Fibroblast of gingiva (primary cell): ENCODE measurements at places on chromosomes 1 and 21.

DNA sequence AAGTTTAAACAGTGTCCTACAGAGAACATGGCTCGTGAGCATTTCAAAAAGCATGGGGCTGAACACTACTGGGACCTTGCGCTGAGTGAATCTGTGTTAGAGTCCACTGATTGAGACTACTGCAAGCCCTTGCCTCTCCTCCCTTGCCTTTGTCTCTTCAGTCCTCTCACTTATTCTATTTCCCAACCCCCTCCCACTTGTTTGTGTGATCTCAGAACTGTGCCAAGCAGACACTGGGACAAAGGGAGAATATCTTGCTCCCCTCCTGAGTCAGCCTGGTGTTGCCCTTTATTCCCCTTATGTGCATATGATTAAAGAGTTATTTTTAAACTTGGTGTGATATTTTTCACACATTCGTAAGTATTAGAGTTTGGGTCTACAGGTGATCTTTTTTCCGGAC lies 11.1 kb upstream of the RPRD2 start:
- DNase-seq: no peak

DNA sequence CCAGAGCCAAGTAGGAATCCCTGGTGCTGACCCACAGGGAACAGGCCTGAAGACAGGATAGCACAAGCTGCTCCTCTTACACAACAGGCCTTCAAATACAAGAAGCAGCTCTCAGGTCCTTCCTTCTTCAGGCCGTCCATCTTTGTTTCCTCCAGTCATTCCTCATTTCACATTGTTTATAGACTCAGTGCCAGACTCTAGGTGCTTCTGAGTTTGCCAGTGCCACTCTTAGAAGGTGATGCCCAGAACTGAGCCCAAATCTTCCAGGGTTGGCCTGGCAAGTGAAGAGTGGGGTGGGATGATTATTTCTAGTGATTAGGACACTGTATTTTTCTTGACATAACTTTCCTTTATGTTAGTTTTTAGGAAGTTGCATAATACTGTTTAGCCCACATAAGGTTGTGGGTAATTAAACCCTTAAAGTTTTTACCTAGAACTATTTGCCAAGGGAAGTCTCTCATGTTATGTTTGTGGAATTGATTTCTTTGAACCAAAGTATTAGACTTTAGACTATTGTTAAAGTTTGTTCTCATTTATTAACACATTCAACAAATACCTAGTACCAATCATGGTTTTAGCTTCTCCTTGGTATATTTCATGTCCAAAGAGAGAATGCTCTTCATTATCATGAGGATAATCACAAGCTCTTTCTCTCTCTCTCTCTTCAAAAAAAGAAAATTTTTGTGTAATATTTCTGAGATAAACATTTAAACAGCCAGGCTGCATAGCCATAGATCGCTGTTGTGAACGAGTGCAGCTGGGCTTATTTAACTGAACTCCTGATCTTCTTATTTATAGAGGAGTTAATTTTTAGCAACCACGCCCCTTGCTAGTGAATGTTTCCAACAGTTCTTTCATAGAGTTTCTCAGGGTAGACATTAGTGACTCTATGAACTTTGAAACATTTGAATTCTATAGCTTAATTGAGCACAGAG lies 47.7 kb downstream of the PGM1 start:
- DNase-seq: no peak

DNA sequence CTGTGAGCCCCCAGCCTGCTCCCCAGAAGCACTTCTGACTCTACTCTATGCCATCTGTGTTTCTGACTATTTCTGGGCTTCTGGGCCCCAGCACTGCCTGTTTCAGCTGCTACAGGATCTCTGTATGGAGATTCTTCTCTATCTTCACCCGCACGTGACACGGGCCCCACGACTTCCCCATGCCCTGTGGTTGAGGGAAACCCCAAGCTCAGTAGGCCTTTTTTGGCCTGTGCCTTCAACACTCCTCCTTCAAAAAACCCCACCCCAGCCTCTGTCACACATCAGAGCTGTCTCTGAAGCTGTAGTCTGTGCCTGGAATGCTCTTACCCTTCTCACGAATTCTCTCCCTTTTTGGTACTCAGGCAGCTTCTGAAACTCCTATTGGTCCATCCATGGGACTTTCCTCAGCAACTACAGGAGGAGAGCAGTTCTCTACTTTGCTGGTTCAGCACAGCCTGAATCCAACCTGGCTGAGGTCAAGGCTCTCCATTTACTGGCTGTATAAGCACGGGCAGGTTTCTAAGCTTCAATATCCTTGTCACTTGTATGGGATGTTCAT lies 2.0 kb upstream of the NID1 start:
- DNase-seq: no peak

GRCh38 chr1:153422450-153423068 lies 6.2 kb downstream of the S100A7A start:
- peak; percentile 34 for DNase-seq

- DNase-seq: peak; percentile 76
Measured at GRCh38 chr1:218394416-218394815, 49.3 kb downstream of the TGFB2 start.

DNA sequence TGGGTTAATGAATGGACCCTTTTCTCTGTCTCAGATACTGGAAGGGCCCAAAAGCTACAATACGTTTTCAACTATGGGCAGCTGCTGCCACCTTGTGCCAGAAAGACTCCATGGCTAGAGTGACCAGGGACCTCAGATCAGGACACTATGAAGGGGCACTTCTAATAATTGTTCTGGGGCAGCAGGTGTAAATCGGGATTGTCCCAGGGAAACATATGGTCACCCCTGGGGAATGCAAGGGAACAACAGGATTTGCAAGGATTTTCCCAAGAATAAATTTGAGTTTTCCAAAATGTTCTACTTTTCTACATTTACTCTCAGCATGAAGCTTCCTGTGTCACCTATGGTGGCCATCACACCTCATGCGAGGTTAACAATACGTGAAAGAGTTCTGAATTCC lies 12.0 kb upstream of the FCAMR start:
- DNase-seq: peak; percentile 18

DNA sequence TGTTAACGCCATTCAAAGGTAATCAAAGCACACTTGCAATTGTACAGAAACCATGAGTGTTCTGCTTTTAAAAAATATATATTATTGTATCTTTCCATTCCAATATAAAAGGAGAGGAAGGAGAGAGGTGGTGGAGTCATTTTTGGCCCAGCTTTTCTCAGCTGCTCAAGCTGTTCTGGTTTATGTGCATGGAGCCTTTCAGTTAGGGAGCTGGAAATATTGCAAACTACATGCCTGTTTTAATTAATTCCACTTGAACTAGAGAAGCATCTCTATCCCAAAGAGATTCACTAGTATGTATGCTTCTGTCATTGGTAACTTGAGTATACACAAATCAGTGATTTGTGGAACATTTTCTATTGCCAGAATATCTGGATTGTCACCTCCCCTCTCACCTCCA lies 28.5 kb upstream of the C1orf105 start:
- DNase-seq: peak; percentile 30

GRCh38 chr1:162876751-162877150 lies 15.8 kb upstream of the CCDC190 start:
- no peak for DNase-seq

GRCh38 chr1:171844381-171844780 lies 3.1 kb downstream of the DNM3 start:
- no peak for DNase-seq

GRCh38 chr1:10204003-10204642 lies 6.2 kb upstream of the KIF1B start:
- DNase-seq: no peak

- no peak for DNase-seq
Measured at GRCh38 chr1:223651291-223651991, 14.1 kb downstream of the CAPN8 start.

GRCh38 chr1:33641104-33641830 lies 168.8 kb downstream of the ZSCAN20 start:
- no peak for DNase-seq

GRCh38 chr1:64685765-64686341 lies 59.0 kb upstream of the RAVER2 start:
- no peak for DNase-seq

DNA sequence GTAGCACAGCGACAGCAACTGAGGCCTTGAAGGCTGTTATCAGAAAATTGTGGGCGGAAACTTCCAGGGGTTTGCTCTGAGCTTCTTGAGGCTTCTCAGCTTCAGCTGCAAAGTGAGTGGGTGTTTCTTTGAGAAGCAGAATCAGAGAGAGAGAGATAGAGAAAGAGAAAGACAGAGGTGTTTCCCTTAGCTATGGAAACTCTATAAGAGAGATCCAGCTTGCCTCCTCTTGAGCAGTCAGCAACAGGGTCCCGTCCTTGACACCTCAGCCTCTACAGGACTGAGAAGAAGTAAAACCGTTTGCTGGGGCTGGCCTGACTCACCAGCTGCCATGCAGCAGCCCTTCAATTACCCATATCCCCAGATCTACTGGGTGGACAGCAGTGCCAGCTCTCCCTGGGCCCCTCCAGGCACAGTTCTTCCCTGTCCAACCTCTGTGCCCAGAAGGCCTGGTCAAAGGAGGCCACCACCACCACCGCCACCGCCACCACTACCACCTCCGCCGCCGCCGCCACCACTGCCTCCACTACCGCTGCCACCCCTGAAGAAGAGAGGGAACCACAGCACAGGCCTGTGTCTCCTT lies at the start of gene FASLG:
TSS of gene FASLG (plus strand) at position 233 of the 583 bp plus-strand sequence. CDS start at position 332, 99 bp downstream.
- no peak for DNase-seq

DNA sequence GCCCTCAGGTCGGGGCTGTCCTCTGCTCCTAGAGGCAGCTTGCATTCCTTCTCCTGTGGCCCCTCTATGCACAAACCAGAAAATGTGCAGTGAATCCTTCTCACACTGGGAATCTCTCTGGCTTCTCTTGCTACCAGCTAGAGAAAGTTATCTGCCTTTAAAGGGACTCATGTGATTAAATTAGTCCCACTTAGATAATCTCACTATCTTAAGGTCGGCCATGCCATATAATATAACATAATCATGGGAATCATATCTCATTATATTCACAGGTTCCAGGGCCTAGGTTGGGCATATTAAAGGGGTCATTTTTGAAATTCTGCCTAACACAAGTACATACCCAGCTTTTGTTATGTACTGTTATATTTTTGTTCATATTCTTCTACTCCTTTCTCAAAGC lies 31.4 kb downstream of the PTGFR start:
- DNase-seq: no peak

- peak; percentile 86 for DNase-seq
Measured at GRCh38 chr1:67948151-67949080, 102.0 kb downstream of the DIRAS3 start.

DNA sequence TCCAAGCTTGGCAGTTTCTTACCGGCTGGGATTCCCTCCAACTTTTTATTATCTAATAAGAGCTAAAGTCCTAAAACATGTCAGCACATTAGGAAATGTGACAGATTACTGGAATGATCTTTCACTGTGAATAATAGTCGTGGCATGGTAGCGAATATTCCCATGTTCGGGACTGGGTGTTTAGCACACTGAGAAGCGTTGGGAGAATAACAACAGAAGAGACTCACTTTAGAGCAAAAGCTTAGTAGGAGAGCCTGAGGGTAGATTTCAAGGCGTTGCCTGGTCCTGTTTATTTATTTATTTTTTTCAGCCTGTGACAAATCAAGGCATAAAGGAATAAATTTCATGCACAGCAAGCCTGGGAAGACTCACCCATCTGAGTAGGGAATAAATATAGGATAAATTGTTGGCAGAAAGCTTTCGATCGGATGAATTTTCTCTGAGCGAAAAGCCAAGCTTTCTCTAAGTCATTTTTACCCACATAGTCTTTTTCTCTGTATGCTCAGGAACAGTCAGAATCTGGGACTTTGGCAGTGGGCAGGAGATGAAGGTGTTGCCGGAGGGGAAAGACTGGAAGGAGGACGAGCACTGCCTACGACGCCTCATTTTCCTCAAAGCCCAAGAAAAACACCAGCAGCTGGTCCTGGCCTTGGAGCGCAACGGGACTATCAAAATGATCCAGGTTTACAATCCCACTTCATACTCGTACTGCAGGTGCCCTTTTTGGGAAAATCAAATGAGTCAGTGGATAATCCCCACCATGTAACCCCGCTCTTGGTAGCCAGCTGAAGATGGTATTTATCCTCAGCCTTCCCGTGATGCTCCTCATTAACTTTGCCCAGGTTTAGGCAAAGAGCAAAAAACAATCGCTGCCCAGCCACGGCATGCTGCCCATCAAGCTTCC lies 97.2 kb downstream of the WDR64 start:
- peak; percentile 23 for DNase-seq

DNA sequence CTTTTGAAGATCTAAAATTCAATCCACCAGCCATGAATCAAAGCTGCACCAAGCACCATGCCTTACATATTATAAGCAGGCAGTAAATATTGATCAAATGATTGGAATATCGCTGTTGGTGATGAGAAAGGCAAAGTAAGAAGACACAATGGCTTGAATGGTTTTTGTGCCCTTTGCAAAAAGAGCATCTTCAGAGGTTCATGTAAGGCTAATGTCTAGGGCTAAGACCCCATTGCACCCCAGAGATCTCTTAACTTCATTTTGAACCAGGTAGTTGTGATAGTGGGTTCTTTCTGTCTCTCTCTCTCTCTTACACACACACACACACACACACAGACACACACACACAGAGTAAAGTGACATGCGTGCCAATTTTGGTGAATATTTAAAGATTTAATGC lies 12.0 kb downstream of the PROX1 start:
- DNase-seq: no peak

GRCh38 chr1:202848191-202848542 lies 37.4 kb downstream of the PCAT6 start:
- no peak for DNase-seq

GRCh38 chr21:43676391-43676790 lies 17.0 kb downstream of the RRP1B start:
- no peak for DNase-seq

DNA sequence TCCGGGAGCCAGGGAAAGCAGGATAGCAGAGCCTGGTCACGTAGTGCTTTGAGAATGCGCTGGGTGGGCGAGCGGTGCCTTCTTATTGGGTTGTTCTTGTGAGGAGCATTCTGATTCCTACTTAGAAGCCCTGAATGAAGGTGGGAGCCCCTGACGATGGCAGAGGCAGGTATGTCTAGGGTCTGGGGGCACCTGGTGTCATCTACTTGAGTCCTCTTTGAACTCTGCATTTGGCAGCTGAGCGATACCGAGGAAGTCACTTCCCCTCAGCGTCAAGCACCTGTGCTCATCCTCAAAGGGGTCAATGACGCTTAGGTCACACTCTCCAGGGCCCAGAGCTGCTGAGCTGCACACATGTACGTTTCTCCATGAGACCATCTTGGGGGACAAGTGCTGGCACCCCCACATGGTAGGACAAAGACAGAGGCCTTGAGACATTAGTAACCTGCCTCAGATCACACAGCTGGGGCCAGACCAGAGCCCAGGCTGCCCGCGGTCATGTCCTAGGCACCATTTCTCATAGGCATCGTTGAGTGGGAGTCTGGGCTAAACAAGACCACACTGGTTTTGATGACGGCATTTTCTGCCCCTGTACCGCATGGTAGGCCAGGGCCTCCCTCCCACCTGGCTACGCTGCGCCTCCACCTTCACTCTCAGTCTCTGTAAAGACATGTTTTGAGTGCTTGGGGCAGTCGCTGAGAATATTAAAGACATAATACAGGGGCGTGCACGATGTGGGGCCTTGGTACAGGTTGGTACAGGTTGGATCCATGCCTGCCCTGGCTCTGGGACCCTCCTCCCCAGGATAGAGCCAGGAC lies 69.1 kb upstream of the ABCG1 start:
- no peak for DNase-seq

DNA sequence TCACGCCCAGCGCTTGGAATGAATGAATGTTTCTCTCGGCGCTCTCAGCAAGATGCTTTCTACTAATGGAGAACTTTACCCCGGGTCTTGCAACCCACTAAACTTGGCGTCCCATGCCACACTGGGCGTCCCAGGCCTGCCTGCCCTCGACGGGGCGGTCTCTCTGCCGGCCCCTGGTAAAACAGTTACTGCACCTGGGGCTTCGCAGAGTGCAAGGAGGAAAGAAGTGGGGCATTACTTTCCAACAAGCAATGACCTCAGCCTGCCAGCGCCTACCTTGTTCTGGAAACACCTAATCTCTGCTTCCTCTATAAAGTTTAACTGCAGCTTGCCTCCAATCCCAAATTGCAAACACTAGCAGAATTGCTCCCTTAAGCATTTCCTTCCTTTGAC lies 27.8 kb upstream of the NFIA start:
- DNase-seq: no peak
